ENCODE measurements at places on chromosomes 5 and 9.

DNA sequence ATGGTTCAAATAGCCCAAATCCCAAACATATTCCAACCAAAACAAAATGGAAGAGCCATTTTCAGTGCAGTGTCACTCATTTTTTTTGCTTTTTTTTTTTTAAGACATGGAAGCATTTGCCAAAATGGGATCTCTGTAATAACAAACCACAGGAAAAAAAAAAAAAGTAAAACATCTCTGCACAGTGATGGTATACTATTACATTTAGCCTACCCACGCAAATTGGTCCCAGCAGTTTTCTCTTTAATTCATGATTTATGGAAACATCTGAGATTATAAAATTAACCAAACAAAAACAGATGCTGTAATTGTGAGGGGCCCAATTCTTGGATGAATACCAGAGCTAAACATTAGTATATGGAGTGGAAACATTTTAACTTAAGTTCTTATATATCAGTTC is 566.6 kb downstream of the ZNF608 start:
- no peak for DNase-seq

DNA sequence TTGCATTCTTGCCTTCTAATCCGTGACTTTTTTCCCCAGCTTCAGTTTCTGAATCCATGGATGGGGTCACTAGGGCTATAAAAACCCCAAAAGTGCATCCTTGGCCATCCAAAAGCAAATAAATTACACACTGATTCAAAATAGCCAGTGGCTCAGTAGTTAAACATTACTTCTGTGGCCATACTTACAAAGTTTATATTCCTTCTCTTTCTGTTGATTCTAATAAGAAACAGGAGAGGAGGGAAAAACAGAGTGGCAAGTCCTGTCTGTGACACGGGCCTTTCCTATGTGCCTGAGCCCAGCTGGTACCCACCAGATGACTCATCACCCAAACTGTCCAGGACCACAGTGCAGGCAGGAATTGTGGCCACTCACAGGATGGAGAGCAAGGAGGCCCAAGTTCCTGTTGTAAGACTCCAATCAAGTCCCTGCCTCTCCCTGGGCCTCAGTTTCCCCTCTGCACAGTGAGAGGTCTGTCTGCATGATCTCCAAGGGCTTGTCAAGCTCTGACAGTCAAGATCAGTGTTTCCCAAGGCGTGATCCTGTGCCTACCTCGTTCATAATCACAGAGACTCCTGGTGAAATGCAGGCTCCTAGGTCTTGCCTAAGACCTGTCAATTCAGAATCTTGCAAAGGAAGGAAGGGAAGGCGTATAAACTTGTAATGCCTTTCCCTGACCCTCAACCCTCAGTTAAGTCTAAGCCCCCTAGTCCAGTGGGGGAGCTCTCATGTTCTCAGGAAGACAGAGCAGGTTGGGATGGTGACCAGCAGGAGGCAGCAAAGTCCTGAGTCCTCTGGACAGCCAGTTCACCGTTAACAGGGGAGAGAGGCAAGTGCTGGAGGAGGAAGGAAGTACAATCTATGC is 29.5 kb downstream of the TNIP1 start:
- DNase-seq: peak; percentile 93

- DNase-seq: no peak
Observed at GRCh38 chr9:5611321-5612184, 17.4 kb upstream of the RIC1 start.

- no peak for DNase-seq
Observed at GRCh38 chr5:112794410-112794809, 56.7 kb downstream of the APC start.

DNA sequence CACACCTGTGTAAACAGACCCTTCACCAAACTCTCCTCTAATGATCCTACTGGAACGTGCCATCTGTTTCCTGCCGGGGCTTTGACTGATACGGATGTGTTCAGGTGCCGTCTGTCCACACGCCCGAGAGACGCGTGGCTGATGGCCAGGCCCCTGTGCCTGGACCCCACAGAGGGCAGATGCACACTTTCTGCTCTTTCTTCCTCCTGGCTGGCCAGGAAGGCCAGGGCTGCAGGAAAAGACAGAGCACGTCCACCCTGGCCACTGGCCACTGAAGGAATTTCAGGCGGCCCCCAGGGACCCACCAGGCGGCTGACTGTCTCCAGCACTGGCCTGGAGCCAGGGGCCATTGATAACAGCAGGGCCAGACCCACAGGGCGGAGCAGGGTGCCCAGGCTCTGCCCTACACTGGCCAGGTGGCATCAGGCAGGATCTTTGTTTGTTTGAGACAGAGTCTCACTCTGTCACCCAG is 3.6 kb upstream of the ENG start:
- no peak for DNase-seq

GRCh38 chr5:155954701-155955445 is 372.1 kb upstream of the SGCD start:
- no peak for DNase-seq

GRCh38 chr9:223152-223551 is 8.5 kb downstream of the DOCK8 start:
- no peak for DNase-seq

GRCh38 chr5:148740079-148740858 is 85.9 kb upstream of the HTR4 start:
- DNase-seq: no peak

DNA sequence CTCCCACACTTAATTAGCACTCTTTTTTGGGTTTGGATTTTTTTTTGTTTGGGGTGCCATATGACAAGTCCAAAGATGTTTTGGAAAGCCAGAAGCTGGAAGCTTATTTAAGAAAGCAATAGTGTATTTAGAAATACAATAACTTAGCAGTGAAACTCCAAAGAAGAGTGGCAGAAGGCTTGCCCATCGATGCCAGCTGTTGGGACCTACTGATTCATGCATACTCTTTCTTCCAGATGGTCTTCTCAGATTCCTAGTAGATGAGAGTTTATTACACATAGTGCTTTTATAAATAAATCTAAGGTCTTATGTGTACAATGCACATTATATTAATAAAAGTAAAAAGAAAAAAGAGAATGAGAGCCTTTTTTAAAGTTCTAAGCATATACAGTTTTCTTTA is 374.6 kb downstream of the OSTF1 start:
- DNase-seq: no peak

- DNase-seq: no peak
Observed at GRCh38 chr9:137590123-137590468, 216 bp downstream of the ZMYND19 start.

GRCh38 chr9:105393576-105394344 is 54.1 kb upstream of the FSD1L start:
- no peak for DNase-seq

DNA sequence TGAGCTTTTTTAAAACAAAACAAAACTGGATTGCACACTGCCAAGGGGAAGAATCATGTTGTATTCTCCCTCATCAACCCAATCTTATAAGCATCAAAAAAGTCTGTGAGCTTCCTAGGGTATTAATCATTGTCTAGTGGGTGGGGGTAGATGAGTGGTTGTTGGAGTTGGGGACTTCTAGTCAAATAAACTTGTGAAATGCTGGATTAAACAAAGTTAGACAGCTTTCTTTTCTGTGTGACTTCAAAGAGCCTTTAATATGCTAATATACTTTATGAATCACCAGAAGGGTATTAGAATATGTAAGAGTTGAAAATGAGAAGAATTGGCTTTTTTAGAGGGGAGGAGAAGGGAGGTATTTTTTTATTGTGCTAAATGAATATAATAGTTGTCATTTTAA is 87.7 kb downstream of the GALNT10 start:
- DNase-seq: no peak

DNA sequence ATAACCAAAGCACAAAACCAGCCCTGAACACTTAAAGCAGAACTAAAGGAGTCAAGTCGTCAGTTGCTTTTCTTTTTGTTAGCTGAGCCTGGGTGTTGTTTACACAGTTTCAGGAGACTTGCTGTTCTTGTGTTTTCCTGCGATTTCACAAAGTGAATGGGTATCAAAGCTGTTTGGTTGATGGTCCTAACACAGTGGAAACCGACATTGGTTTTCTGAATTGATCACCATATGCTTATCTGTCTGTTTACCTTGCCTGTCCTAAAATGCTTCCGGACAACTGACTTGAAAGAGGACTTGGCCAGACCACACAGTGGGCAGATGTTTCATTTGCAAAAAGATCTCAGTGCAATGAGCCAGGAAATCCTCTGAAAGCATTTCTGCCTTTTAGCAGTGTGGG is 676.4 kb downstream of the PRELID2 start:
- no peak for DNase-seq

DNA sequence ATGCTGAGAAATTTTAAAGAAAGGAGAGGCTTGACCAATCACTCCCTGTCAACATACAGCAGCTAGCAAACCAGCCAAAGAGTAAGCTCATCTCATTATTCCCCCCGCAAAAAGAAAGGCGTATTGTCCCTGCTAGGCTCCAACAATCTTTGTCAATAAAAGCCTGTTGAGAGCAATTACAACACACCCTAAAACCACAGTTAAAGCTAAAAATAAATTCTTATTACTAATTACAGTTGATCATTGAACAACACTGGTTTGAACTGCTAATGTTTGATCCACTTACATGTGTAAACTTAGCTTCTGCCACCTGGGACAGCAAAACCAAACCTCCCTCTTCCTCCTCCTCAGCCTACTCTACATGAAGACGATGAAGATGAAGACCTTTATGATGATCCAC is 151.2 kb downstream of the TSSK1B start:
- DNase-seq: no peak

- no peak for DNase-seq
Observed at GRCh38 chr5:79602889-79603288, 9.4 kb upstream of the TENT2 start.

- DNase-seq: no peak
Observed at GRCh38 chr5:141657404-141657803, 6.2 kb upstream of the FCHSD1 start.

GRCh38 chr9:105836936-105837660 is 142.8 kb downstream of the TMEM38B start:
- no peak for DNase-seq

- DNase-seq: no peak
Observed at GRCh38 chr5:133338504-133339355, 273.6 kb downstream of the FSTL4 start.

GRCh38 chr9:27151693-27152404 is 42.8 kb downstream of the TEK start:
- no peak for DNase-seq

DNA sequence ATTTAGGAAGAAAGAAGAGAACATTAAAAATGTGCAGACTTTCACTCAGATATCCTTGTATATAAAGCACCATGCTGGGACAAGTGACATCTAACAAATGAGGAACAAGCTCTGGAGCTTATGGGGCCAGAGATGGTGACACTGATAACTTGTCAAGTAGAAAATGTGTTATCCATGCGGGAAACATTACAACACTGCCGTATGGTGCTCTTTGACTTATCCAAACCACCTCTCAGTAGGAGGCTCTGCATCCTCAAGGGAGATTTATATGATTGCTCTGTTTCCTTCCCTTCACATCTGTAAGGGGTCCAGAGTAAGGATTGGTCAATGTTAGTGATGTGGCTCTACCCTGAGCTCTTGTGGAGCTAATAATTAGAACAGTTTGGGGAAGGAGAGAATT is 23.5 kb downstream of the KCTD16 start:
- no peak for DNase-seq

DNA sequence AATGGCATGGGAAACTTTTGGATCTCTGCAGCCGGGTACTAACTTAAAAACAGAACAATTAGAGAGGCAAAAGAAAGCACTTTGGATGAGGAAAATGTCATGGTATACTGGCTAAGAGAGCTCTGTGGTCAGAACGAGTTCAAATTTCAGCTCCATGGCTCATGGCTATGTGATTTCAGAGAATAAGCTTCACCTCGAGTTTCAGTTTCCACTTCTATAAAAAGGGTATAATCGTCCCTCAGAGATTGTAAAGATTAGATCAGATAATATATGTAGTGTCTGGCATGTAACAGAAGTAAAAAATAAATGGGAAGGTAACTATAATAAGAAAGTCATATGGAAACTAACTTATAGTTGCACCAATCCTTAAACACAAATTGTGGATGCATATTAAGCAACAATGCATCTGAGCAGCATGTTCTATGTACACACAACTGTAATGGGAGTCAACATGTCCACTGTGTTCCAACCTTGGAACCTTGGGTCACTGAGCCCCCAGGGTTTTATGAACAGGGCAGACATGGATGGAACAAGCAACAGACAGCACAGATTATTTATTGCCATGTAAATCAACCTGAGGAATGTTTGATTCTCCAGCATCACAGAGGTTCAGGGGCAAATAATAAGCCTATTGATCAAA is 145.4 kb downstream of the MAPKAP1 start:
- no peak for DNase-seq

- DNase-seq: peak; percentile 1
Observed at GRCh38 chr5:54347221-54347865, 37.0 kb upstream of the ARL15 start.

Data from Kasumi-1 (cell line).